Ascending aorta (tissue), 2 donors: ENCODE measurements at places on chromosomes 5 and 9. TPM values are rescaled to one million over a fixed set of nuclear protein-coding genes. Genes with fewer than 3 reads are reported as not detected.

DNA sequence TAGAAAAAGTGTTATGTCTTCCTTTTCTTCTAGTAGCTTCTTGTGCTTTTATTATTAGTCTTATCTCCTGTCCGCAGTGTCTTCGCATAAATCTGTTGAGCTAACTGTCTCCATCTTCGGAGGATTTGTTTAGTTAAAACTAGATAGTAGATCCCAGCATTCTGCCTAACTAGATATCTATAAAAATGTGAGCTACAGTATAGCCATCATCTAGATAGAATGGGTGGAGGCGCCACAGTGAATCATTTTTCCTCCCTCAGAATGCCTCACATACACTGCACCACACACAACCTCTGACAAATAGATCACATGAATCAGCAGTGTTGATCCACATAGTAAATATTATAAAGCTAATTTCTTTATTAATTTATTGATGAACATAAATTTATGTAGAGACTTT, 220.3 kb upstream of the GAS1 start:
- no peak overlapping the region for H3K27ac ChIP-seq
- H3K4me1 ChIP-seq = no peaks in the 10 kb centered on the region
- H3K36me3 ChIP-seq = no peaks in the 10 kb centered on the region
- DNase-seq = no peak

DNA sequence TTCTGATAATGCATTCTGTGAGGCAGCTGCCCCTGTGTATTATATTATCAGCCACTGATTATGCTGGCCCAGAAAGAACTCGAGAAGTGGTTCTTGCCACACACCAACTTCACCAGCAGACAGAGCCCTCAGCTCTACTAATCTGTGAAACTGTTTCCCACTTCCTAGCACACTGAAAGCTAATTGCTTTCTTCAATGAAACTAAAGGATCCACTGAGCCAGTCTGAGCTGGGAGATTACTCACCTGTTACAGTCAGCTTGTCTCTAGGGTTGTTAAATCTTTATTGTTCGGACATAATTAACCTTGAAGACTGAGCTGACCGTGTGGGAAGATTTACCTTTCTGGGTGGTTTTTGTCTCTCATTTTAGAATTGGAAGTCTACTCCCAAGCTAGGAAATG, 263.2 kb downstream of the KCTD16 start:
- no peak for DNase-seq
- no peak overlapping the region for H3K27ac ChIP-seq
- H3K27me3 ChIP-seq = no peaks in the 10 kb centered on the region
- H3K4me1 ChIP-seq = no peaks in the 10 kb centered on the region
- H3K36me3 ChIP-seq = no peaks in the 10 kb centered on the region

GRCh38 chr9:127014910-127015540, 100.4 kb downstream of the RALGPS1 start:
- no peaks in the 10 kb centered on the region for H3K4me1 ChIP-seq
- no peak for DNase-seq
- H3K27ac ChIP-seq = no peak overlapping the region
- no peaks in the 10 kb centered on the region for H3K36me3 ChIP-seq
- H3K4me3 ChIP-seq = no peak overlapping the region

- no peaks in the 10 kb centered on the region for H3K27me3 ChIP-seq
- H3K4me1 ChIP-seq = peaks cover 12% of the 10 kb centered on the region
- peak overlapping the region; percentile 45 for H3K27ac ChIP-seq
- H3K4me3 ChIP-seq = no peak overlapping the region
- no peak for DNase-seq
These were observed 211.2 kb downstream of the GOLPH3 start for GRCh38 chr5:31962871-31963307.

DNA sequence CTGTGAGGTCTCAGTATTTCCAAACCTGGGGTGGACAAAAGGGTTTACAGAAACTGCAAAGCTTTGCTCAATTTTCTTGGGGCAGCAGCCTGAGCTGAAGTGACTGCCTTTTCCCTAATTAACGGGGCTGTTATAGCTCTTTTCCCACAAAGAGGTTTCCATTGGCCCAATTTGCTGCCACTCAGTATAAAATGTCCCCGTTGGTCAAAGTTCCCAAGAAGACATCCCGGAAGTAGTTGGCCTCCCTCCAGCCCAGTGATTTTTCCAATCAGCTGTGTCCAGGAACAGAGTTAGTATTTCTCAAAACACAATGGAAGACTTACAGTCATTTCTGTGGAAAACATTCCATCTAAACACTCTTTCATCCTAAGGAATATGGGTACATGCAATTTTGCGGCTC, 643.6 kb downstream of the ACTL7B start:
- no peak overlapping the region for H3K27ac ChIP-seq
- H3K4me1 ChIP-seq = no peaks in the 10 kb centered on the region
- no peaks in the 10 kb centered on the region for H3K27me3 ChIP-seq
- DNase-seq = no peak

DNA sequence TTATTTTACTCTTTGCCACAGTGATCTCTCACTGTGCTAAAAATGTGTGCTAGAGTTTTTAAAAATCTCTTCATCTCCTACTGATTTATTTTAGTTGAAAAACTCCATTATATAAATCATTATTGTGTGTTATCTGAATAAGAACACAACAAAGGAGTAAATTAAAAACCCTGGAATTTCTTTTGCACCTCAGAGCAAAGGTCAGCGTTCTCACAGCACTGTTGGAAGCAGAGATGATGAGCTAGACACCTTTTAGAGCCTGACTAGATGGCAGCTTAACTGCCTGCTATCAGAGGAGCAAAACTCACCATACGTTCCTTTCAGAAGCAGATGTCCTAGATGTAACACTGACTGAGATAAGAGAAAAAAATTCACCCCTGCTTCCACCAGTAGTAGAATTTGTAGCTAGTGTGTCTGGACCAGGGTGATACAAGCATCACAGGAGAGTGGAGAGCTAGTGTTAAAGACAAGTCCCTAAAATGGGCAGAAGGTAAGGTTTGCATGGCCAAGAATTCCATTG, 147.1 kb downstream of the ENTREP1 start:
- DNase-seq = no peak
- H3K4me1 ChIP-seq = no peaks in the 10 kb centered on the region
- peaks cover 8% of the 10 kb centered on the region for H3K36me3 ChIP-seq
- H3K4me3 ChIP-seq = no peak overlapping the region
- no peak overlapping the region for H3K27ac ChIP-seq

- H3K4me1 ChIP-seq = no peaks in the 10 kb centered on the region
- no peaks in the 10 kb centered on the region for H3K27me3 ChIP-seq
- no peak overlapping the region for H3K4me3 ChIP-seq
- H3K27ac ChIP-seq = no peak overlapping the region
These were observed 20.7 kb upstream of the SHOC1 start for GRCh38 chr9:111815285-111816070.

GRCh38 chr5:140133514-140134167, 7.9 kb downstream of the IGIP start:
- no peaks in the 10 kb centered on the region for H3K36me3 ChIP-seq
- DNase-seq = peak; percentile 43
- H3K27ac ChIP-seq = no peak overlapping the region
- H3K4me3 ChIP-seq = no peak overlapping the region
- no peaks in the 10 kb centered on the region for H3K27me3 ChIP-seq

DNA sequence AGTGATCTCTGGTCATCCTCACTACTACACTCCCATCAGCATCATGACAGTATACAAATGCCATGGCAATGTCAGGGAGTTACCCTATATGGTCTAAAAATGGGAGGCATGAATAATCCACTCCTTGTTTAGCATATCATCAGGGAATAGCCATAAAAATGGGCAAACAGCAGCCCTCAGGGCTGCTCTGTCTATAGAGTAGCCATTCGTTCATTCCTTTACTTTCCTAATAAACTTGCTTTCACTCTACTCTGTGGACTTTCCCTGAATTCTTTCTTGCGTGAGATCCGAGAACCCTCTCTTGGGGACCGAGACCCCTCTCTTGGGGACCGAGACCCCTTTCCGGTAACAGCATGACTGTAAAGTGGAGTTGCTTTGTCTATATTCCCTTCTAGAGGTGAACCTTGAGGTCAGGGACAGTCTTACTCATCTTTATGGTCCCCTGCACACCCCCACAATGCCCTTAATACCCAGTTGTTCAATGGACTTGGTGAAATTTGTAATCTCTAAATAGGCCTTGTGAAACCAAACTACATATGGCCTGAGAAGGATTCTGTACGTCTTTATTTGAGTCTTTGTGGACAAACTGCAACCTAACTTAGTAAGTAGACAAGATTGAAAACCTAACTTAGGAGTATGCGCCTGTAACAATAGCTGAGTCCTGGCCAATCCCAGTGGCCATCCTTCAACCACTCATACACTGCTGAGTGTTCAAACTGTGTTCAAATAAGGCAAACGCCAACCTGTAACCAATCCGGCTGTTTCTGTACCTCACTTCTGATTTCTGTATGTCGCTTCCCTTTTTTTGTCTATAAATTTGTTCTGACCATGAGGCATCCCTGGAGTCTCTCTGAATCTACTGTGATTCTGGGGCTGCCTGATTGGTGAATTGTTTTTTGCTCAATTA, 32.3 kb upstream of the UBTD2 start:
- H3K27me3 ChIP-seq = no peaks in the 10 kb centered on the region
- H3K4me3 ChIP-seq = no peak overlapping the region
- H3K27ac ChIP-seq = no peak overlapping the region
- no peaks in the 10 kb centered on the region for H3K36me3 ChIP-seq

DNA sequence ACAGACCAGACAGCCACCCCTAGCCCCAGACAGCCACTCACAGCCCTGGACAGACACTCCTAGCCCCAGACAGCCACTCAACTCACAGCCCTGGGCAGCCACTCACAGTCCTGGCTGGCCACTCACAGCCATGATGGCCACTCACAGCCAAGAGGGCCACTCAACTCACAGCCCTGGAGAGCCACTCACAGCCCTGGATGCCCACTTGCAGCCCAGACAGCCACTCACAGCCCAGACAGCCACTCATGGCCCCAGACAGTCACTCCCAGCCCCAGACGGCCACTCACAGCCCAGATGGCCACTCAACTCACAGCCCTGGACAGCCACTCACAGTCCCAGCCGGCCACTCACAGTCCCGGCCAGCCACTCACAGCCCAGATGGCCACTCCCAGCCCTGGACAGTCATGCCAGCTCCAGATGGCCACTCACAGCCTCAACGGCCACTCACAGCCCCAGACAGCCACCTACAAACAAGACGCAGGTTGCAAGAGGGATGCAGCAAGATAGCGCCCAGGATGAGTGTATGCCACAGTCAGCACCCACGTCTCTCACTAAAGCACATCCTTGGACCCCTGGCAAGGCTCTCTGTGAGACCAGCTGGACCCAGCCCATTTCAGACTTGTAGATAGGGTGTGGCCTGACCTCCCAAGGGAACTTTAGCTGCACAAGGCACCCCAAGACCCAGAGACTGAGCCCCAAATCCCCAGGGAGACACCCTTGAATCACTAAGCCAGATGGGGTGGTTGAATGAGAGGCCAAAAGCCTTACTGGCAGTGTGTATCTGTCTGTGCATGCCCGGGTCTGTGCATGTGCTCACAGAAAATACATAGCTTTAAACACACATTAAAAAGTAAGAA, 22.4 kb downstream of the ZDHHC11B start:
- H3K4me3 ChIP-seq = no peak overlapping the region
- H3K27me3 ChIP-seq = no peaks in the 10 kb centered on the region
- peaks cover 8% of the 10 kb centered on the region for H3K36me3 ChIP-seq

- no peak overlapping the region for H3K27ac ChIP-seq
- DNase-seq = no peak
- no peaks in the 10 kb centered on the region for H3K27me3 ChIP-seq
- no peaks in the 10 kb centered on the region for H3K36me3 ChIP-seq
- H3K4me1 ChIP-seq = no peaks in the 10 kb centered on the region
These were observed 230.9 kb downstream of the PIK3R1 start for GRCh38 chr5:68446487-68446894.

- no peaks in the 10 kb centered on the region for H3K36me3 ChIP-seq
- DNase-seq = no peak
- H3K27me3 ChIP-seq = no peaks in the 10 kb centered on the region
- H3K4me1 ChIP-seq = no peaks in the 10 kb centered on the region
These were observed 51.4 kb upstream of the GRHPR start for GRCh38 chr9:37370968-37371563.

DNA sequence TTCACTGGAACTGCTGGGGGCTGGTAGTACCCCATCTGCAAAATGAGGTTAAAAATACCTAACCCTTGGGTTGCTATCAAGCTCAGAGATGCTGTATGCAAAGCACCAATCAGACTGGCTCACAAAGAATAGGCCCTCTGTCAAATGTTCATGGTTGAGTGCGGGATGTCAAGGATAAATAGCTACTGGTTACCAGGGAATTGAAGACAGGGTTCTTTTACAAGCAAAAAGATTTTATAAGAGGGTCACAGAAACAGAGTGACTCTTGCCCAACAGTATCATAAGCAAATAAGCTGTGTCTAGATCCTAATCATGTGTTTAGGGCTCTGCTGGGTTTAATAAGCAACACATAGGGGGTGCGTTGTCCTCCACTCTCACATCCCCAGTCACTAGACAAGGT, 11.9 kb downstream of the SYK start:
- no peak for DNase-seq
- no peaks in the 10 kb centered on the region for H3K27me3 ChIP-seq
- H3K4me3 ChIP-seq = no peak overlapping the region
- H3K27ac ChIP-seq = no peak overlapping the region
- no peaks in the 10 kb centered on the region for H3K4me1 ChIP-seq
- no peaks in the 10 kb centered on the region for H3K36me3 ChIP-seq

DNA sequence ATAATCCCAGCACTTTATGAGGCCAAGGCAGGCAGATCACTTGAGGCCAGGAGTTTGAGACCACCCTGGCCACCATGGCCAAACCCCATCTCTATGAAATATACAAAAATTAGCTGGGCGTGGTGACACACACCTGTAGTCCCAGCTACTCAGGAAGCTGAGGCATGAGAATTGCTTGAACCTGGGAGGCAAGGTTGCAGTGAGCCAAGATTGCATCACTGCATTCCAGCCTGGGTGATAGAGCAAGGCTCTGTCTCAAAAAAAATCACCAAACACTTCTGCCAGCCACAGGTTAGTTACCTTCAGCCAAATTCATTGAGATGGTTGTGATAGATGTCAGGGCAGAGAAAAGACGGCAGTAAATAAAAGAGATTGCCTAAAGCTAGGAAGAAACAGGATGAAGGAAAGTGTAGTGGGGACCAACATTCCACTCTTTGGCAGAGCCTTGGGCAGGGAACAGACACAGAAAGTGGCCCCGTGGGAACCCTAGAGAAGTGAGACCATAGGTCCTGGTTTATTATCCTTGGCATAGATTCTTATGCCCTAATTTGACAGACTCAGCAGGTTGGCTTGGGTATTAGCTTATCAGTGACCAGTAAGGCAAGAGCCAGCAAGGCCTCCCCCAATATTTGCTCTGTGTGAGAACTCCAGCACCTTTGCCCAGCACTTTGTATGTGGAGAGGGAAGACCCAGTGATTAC, 5.5 kb upstream of the CEP120 start:
- H3K27ac ChIP-seq = no peak overlapping the region
- H3K36me3 ChIP-seq = no peaks in the 10 kb centered on the region
- H3K27me3 ChIP-seq = no peaks in the 10 kb centered on the region
- no peak for DNase-seq
- no peaks in the 10 kb centered on the region for H3K4me1 ChIP-seq
- no peak overlapping the region for H3K4me3 ChIP-seq

GRCh38 chr5:68116408-68116807, 99.1 kb upstream of the PIK3R1 start:
- no peak for DNase-seq
- H3K27ac ChIP-seq = no peak overlapping the region
- H3K27me3 ChIP-seq = no peaks in the 10 kb centered on the region
- no peaks in the 10 kb centered on the region for H3K36me3 ChIP-seq
- no peaks in the 10 kb centered on the region for H3K4me1 ChIP-seq

The ADGRD2 gene
- not detected for total RNA-seq

The OR13C5 gene
- not detected for total RNA-seq

The DYNC2I2 gene
- total RNA-seq = 49.9 TPM

The GTF3C5 gene
- 25.9 TPM for total RNA-seq

The SLC24A2 gene
- total RNA-seq = not detected

The KCTD16 gene
- total RNA-seq = 0.64 TPM

The RRAGA gene
- 57.3 TPM for total RNA-seq

The IL3 gene
- not detected for total RNA-seq

The SEMA5A gene
- total RNA-seq = 18.4 TPM

The F2RL1 gene
- 0.53 TPM for total RNA-seq

The CXXC5 gene
- 41.9 TPM for total RNA-seq

The LOX gene
- 48.1 TPM for total RNA-seq
